Panc1 (cell line): ENCODE measurements at places on chromosomes 12 and 14.

GRCh38 chr14:61627612-61628011 lies 67.7 kb upstream of the HIF1A start:
- DNase-seq, result no peak

DNA sequence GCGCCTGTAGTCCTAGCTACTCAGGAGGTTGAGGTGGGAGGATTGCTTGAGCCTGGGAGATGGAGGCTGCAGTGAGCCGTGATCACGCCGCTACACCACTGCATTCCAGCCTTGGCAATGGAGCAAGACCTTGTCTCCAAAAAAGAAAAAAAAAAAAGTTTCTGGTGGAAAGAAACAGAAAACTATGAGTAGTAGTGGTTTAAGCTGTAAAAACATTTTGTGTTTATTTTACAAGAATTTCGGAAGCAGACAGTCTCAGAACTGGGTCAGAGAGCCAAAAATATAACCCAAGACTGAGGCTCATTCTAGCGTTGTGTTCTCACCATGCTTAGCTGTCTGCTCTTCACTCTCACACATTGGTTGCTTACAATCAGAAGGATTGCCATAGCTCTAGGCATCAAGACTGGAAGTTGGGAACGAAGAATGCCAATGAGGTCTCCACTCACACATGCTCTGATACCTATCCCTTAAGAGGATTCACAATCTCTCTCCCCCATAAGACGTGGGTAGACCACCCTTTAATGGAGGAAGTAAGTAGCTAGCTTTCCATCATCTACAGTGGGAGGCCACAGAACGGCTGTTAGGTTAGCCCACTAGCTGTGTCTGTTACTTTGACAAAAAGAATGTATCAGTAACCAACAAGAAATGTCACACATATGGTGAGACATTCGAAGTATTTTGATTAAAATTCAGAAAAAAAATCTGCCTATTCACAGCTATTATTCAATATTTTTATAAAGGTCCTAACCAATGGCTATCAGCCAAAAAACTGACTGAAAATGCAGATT lies 117.6 kb upstream of the RASSF8 start:
- no peak for DNase-seq

- DNase-seq, result no peak
These were observed 1.3 kb downstream of the DDN start for GRCh38 chr12:48997719-48998496.

GRCh38 chr12:94615260-94616181 lies 34.8 kb downstream of the TMCC3 start:
- no peak for DNase-seq

GRCh38 chr12:8455727-8456360 lies at the start of gene CLEC6A:
TSS of gene CLEC6A (plus strand) at chr12:8455962. CDS start at chr12:8456112, 150 bp downstream.
- no peak for DNase-seq

DNA sequence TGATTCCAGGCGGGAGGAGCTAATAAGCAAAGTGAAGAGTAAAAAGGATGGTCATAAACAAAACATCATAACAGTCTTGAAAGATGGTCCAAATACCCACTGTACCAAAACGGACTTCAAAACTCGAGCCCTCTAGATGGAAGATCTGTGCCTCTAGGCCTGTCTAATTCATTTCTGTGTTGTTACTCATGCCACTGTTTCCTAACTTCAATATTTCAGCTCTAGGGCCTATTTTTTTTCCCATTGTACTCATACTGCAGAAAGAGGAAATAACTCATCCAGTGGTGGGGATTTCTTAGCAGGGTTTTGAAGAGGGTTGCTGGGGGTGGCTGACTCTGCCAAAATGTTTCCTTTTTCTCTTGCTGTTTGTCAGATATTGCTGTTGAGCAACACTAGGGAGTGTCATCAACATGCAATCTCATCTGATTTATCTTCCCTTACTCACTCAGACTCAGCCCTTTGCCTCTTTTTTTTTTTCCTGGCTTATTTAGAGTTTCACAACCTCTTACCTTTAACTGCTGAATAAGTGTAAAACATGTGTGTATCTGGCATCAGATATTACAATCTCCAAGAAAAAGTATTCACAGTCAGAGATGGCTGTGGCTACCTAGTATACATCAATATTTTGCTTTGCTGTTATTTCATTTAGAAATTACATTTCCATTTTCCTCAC lies 189.6 kb downstream of the DUSP6 start:
- peak; percentile 5 for DNase-seq

- DNase-seq, result no peak
These were observed 28.3 kb downstream of the OAS2 start for GRCh38 chr12:113006641-113007040.

GRCh38 chr14:30569216-30569902 lies 10.4 kb downstream of the G2E3 start:
- no peak for DNase-seq
